ENCODE measurements at places on chromosomes 12 and 14.

- no peak for DNase-seq
Measured at GRCh38 chr14:68547305-68548193, 245.3 kb downstream of the ZFP36L1 start.

DNA sequence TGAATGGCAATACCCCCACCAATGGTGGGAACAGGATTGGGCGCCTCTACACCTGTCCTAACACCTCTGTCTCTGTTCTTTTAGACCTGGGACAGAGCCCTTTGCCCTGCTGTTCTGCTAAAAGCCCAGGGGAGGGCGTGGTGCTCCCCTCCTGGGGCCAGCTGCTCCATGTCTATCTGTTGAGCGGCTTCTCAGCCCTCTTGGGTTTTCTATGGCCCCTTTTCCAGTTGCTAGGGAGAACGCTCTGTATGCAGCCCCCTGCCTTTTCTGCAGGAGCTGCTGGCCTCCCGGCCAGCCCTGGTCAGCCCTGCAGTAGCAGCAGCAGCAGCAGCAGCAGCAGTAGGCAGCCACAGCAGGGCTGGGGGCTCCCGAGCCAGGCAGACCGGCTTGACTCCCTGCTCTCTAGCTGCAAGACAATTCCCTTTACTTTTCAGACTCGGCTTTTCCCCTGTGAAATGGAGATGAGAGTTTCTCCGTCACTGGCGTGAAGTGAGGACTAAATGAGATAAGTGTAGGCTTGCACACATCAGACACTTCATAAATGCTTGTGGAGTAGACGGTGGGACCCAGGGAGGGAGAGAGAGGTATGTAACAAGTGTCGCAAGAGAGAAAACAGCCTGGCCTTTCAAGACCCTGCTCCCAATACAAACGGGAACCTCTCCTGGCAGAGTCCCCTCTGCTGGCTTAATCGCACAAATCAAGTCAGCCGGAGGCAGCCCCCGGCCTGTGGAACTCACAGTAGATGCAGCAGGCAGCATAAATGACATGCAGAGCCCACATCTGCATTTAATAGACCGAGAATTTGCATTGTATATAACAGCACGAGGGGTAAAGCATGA lies 1.0 kb downstream of the RTL1 start:
- DNase-seq = no peak

GRCh38 chr12:46153268-46153872 lies 115.5 kb downstream of the SLC38A1 start:
- no peak for DNase-seq

DNA sequence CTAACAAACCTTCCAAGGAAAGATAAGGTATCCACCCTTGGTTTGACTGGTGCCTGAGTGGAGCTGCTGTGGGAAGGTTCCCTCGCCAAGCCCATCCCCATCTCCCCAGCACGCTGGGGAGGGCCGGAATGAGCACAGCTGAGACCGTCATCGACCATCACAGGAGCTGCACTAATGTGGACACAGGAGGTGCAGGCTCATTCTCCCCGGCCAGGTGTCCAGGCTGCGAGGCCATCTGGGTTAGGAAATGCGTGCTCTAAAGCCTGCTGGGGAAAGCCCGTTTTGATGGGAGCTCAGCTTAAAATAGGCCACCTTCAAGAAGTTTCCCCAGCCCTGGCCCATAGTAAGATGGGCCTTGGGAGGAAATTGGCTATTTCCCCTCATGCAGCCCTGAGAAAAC lies 35.2 kb upstream of the FOXN3 start:
- no peak for DNase-seq

DNA sequence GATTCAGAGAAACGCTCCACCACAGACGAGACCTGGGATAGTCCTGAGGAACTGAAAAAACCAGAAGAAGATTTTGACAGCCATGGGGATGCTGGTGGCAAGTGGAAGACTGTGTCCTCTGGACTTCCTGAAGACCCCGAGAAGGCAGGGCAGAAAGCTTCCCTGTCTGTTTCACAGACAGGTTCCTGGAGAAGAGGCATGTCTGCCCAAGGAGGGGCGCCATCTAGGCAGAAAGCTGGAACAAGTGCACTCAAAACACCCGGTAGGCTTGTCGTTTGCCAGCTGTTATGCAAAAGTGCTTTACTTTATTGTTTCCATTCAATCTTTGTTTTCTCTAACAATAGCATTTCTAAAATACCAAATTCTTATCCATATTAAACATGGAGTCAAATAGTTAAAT lies 287.3 kb downstream of the NAV3 start:
- no peak for DNase-seq

DNA sequence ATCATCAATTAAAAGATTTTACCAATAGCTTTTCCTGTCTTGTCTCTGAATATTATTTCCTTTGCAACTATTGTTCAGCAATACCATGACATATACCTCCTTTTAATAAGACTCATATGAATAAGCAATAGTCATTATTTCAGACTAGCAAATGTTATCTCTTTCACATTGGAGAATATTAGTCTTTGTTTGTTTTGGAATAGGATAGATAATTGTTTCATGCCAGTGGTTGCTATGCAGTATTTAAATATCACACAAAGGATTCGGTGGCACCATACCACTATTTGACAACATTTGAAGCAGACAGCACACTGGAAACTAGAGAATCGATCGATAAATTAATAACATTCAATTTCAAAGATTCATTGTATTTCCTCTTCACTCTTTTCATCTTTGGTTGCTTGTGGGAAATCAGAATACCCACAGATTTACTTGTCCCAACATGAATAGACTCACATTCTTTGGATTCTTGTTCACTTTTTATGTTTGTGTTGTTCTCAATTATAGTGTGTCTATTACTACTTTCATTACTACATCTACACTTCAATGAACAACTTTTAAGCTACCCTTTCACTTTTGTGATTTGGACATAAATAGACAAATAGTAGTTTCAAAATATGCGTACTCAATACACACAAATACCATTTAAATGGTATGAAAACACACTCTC lies 42.7 kb upstream of the TBPL2 start:
- no peak for DNase-seq

GRCh38 chr14:93276031-93276716 lies 56.7 kb downstream of the BTBD7 start:
- DNase-seq = no peak

- no peak for DNase-seq
Measured at GRCh38 chr14:68926236-68926635, 52.9 kb downstream of the ACTN1 start.

DNA sequence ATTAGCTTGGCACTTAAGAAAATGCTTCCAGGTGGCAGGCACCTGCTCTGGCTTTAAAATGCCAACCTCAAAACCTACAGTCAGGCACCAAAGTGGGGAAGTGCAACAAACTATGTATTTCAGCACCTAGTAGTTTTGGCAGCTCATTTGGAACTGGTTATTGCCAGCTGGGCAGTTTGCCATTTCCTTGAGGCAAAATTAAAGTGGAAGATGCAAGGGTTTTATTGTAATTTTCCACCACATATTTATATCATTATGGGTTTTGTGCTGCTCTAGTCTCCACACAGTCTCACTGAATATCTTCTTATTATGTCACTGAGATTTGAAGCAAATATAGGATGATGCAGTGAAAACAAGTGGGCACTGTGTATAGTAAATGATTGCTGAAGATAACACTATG lies 117.0 kb downstream of the PRKD1 start:
- DNase-seq = no peak

GRCh38 chr12:130872179-130873096 lies 572 bp downstream of the RAN start:
- peak; percentile 7 for DNase-seq

- no peak for DNase-seq
Measured at GRCh38 chr12:96441816-96442215, 41.6 kb upstream of the CDK17 start.

GRCh38 chr12:102010265-102010994 lies 51.4 kb downstream of the WASHC3 start:
- DNase-seq = no peak

DNA sequence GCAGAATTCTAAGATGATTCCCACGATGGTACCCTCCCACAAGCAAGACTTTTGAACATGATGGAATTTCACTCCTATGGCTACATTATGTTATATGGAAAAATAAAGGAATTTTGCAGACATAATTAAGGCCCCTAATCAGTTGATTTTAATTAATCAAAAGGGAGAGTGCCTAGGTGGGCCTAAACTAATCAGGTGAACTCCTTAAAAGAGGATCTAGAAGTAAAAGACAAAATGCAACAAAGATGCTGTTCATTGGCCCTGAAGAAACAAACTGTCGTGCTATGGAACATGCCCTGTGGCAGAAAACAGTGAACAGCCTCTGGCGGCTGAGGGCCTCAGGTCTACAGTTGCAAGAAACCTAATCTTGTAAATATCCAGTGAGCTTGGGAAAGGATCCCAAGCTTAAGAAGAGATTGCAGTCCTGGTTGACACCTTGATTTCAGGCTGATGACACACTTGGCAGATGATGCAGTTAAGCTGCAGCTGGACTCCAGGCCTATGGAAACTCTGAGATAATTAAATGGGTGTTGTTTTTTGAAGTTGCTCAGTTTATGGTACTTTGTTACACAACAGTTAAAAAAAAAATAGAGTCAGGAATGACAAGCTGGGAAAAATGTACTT lies 13.8 kb downstream of the TMCC3 start:
- no peak for DNase-seq

DNA sequence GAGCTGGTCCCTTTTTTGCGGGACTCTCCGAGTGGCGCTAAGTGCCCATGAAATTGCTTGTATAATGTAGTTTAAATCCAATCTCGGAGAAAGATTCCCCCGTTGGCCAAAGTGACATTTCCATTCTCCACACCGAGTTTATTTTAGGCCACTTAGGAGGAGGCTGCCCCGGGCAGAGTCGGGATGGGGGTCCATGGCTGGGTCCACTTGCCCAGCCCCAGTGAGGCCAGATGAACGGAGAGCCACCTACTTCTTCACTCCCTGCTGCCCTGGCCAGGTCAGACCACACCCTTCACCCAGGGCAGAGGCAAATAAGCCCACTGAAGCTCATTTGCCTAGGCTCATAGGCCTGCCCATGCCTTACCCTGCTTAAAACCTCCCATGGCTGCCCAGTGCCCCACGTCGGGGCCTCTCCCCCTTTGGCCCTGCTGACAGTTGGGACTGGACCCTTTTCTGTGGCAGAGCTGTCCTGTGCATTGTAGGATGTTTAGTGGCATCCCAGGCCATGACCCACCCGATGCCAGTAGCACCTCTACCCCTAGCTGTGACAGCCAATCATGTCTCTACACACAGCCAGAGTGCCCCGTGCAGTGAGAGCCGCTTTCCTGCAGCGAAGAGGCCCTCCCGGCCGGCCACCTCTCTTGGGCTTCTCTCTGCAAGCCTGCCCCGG lies 51.3 kb downstream of the FAM222A start:
- no peak for DNase-seq

GRCh38 chr14:102514987-102515733 lies 5.6 kb upstream of the ANKRD9 start:
- DNase-seq = no peak

DNA sequence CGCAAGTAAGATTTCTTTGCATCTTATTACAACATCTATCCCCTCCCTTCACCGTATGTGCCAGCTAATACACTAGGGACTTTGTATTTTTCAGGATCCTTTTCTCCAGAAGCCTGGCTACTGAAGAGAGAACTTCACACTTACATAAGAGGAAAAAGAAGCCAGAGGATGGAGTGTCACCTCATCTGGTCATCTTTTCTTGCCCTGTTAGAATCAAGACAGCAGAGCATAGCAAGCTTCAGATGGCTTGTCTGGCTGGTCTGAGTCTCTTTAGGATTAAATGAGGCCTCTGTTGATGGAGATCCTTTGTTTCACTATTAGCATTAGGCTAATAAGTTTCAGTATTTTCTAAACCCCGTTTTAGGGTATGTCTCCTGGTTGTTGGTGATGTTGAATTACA lies 14.4 kb upstream of the AACS start:
- DNase-seq = no peak

GRCh38 chr12:6757028-6757690 lies 4.2 kb upstream of the MLF2 start:
- DNase-seq = no peak

- no peak for DNase-seq
Measured at GRCh38 chr12:3419558-3419957, 71.4 kb upstream of the PRMT8 start.

GRCh38 chr12:90970471-90970870 lies 15.5 kb upstream of the CCER1 start:
- no peak for DNase-seq

GRCh38 chr12:122545855-122546254 lies 18.8 kb downstream of the KNTC1 start:
- DNase-seq = no peak

GRCh38 chr12:79000501-79000900 lies 135.9 kb downstream of the SYT1 start:
- DNase-seq = no peak

DNA sequence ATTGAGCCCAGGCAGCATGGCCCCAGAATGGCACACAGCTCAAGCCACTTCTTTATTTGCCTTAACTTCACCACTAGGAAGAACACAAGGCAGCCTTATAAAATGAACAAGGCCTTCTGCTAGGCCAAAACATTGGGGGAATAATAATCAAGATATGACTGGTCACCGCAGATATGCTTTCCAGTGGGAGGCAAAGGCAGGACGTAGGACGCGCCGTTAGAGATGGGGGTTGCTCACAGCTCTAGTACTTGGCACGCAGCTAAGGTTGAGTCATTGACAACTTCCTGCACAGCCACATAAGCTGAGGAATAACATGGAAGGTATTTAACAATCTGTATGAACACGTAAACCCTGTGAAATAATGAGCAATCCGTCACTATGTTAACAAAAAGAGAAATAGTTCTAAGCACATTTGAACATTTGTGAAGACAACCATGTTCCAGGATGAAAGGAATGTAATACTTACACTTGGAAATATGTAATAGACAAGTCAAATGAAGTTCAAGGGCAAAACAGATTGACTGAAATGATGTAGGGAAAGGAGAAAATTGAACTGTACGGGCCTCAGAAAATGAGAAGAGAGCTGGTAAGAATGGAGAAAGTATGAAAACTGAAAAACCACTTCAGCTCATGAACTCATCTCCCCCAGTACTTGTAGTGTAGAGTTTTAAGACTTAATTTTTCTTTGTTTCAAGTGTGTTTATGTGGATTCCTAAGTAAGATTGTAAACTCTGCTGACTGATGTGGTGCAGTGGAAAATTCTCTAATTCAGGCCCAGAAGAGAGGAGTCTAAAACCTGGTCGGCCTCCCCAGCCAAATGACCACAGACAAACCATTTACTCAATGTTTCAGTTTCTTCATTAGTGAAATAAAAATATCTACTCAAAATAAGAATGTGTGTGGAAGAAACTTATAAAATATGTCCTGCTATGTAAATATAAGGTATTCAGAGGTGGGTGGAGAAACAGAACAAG lies 59.3 kb upstream of the CCDC91 start:
- no peak for DNase-seq

GRCh38 chr12:113413488-113413939 lies 8.7 kb upstream of the SDSL start:
- no peak for DNase-seq

GRCh38 chr12:92719674-92720073 lies 16.9 kb downstream of the PLEKHG7 start:
- no peak for DNase-seq

DNA sequence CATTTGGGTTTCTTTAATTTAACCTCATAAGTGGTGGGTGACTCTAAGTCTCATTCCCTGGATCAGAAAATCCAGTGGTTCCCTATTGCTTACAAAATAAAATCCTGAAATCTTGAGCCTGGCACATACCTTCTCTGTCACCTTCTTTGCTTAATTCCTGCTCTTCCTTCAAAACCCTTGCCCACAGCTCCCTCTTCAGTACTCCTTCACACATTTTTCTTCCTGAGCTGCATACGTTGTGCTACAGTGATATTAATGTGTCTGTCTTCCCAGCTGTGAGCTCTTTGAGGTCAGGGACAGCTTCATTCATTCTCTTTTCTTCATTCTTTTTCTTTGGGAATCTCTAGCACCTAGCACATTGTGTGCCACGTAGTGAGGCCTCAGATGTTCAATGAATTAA lies 9.5 kb downstream of the TSPAN11 start:
- DNase-seq = no peak

GRCh38 chr12:12891080-12891880 lies at the start of gene GPRC5A:
Gene GPRC5A (plus strand): TSS chr12:12891562. CDS start chr12:12908250, 16,688 bp downstream.
- no peak for DNase-seq
